ENCODE measurements at places on chromosomes 4 and X. TPM values are rescaled to one million over a fixed set of nuclear protein-coding genes. Genes with fewer than 3 reads are reported as not detected.

CSAG3 gene
- total RNA-seq: not detected

H2BW2 gene
- total RNA-seq: not detected

F11 gene
- not detected for total RNA-seq

CNGA1 gene
- total RNA-seq: not detected

PLXNB3 gene
- total RNA-seq: 5.5 TPM

CDS1 gene
- total RNA-seq: 0.37 TPM

GPM6B gene
- total RNA-seq: 8.1 TPM

GAGE13 gene
- not detected for total RNA-seq

TRPC3 gene
- total RNA-seq: 1.7 TPM

EPGN gene
- 1.1 TPM for total RNA-seq

GPR34 gene
- not detected for total RNA-seq

PITX2 gene
- total RNA-seq: 0.89 TPM

FGA gene
- total RNA-seq: not detected

EMCN gene
- 0.12 TPM for total RNA-seq

SLC49A3 gene
- total RNA-seq: 1.00 TPM

COL4A5 gene
- 57.7 TPM for total RNA-seq

TLR2 gene
- total RNA-seq: 0.44 TPM

PALLD gene
- total RNA-seq: 123 TPM

INTS6L gene
- total RNA-seq: 5.6 TPM

AFM gene
- total RNA-seq: not detected
